ENCODE measurements at places on chromosomes 12 and 14. TPM values are rescaled to one million over a fixed set of nuclear protein-coding genes. Genes with fewer than 3 reads are reported as not detected.

Gene LIN52
- 5.6 TPM for total RNA-seq

Gene KCNK10
- not detected for total RNA-seq

Gene PCED1B
- total RNA-seq = 45.6 TPM

Gene SYNE2
- total RNA-seq = 9.9 TPM

Gene PPP2R5E
- 20.8 TPM for total RNA-seq

Data from A549 treated with DMSO at 1 μM for 4 hours (cell line).